ENCODE measurements at places on chromosomes 4 and X.

DNA sequence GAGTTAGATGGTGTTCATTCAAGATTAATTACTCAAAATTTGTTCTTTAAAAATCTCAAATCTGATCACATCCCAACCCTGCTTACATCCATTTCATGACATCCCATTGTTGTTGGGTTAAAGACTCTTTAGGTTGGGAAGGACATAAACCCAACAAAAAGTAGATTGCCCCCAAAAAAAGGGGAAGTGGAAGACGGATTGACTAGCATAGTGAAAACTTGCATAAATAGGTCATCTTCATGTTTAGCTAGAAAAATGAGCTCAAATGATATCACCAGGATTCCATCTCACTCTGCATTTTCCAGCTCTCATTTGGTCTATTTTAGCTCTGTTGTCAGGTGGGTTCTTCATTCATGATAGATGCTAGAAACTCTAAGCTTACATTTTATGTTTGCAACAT lies 18.5 kb upstream of the TET2 start:
- DNase-seq: no peak

- no peak for DNase-seq
Observed at GRCh38 chrX:71543316-71543715, 10.4 kb downstream of the OGT start.

DNA sequence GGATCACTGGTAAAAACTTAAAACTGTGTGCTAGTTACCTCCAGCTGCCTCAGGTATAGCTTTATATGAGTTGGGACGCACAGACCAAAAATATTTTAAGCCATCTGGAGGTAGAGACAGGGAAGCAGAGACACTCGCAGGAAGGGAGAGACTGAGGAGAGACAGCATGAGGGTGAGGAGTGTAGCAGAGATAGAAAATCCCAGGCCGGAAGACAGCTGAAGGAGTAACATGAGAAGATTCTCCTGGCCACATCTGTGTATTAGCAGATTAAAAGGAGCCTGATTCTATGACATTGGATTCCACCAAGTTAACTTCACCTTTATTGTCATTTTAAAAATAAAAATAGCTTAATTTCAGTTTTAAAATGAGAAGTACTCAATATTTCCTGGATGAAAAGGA lies 84.3 kb downstream of the PDLIM5 start:
- DNase-seq: no peak

GRCh38 chr4:77385124-77385969 lies 220.3 kb upstream of the CXCL13 start:
- peak; percentile 9 for DNase-seq

DNA sequence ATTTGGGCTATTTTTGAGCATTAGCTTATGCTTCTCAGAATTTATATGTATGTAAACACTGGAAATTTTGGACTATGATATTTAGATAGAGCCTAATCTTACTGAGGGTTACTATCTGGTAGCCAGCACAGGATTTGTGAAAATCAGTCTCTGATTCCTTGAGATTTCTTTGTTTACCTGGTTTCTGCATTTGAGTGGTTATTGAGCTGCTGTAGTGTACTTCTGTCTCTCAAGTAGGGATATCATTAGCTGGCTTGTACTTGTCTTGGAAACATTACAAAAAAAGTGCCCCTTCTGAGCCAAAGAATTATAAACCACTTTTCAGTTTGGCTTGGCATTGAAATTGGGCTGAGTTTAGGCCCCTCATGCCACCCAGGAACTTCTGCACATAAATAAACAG lies 49.7 kb downstream of the TLL1 start:
- no peak for DNase-seq

- DNase-seq: no peak
Observed at GRCh38 chrX:154458954-154459778, 1.1 kb downstream of the PLXNA3 start.
